Colonic mucosa (tissue), 4 donors: ENCODE measurements at places on chromosomes 1 and 21. TPM values are rescaled to one million over a fixed set of nuclear protein-coding genes. Genes with fewer than 3 reads are reported as not detected.
A peak's percentile ranks its signal among the peaks of the same experiment; 100 is the strongest.

DNA sequence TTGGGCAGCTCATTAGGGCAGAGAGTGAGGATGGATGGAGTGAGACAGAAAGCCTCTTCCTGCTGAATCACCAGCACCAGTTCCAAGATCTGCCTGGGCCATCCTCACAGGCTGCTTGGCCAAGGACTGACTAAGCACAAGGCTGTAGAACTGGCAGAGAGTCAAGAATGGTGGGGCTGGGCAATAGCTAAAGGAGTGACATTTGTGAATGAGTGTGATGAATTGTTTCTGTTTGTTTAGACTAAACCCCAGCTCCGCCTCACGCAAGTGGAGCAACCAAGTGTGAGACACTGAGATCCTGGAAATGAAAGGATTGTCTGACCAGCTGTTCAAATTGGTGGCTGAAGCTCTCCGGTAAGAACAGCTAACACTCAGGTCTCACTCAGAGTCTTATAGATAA lies 38.6 kb downstream of the BRINP2 start:
- peak; percentile 62 for DNase-seq

DNA sequence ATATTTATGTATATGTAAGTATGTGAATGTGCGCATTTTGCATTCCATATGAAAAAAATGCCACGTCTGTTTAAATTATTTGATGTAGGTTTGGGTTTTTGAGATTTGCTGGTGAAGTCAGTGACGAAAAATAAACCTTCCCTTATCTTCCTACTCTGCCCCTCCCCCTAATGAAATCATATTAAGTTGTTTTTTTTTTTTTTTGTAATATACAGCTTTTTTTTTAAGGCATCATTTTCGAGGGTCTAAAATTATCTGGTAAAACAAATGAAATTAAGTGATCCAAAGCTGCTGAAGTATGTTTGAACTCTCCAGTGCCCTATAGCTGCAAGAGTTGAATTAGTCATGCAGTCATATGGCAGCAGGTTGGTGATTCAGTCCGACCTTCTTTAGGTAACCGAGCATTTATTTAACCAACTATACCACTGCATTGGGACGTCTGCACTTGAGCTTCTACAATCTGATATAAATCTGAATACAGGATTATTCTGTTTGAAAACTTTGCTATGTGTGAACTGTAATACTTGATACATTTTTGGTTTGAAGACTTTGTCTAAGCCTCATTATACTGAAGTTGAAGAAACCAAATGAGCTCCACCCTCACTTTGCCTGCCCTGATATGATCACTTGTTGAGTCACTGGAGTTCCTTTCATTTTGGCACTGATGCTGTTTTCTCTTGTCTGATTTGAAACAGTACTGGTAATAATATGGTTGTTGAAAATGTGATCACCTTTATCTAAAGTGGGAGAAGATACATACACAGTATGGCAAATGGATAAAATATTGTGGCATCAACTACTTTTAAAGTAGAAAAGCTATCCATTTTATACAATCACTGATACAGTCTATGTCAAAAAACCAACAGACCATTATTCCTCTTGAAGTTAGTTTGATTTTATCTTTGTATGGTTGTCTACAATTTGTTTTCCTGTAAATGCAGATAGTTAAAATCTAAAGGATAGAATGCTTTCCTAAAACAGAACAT lies 11.7 kb downstream of the PDIK1L start:
- DNase-seq: no peak

- no peak for DNase-seq
Measured at GRCh38 chr1:92923664-92924063, 37.6 kb downstream of the DIPK1A start.

GRCh38 chr1:160406131-160406968 lies 6.0 kb downstream of the VANGL2 start:
- DNase-seq: peak; percentile 46

- DNase-seq: no peak
Measured at GRCh38 chr1:152026895-152027294, 9.9 kb downstream of the S100A11 start.

DNA sequence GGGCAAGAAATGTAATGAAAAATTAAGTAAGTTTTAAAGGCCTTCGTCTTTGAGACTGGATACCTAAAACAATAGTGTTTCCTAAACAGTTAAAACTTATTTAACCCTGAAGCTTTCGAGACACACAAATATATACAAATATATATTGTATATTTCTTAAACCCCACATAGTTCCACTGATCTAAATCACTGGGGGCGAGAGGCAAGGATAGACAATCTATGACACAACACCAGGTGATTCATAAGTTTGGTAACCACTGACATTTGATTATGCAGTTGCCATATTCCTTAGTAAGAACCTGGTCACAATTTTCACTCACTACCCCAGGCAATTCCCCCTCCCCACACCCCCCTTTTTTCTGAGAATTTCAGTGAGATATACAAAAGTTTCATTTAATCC lies 55.3 kb upstream of the BOLA1 start:
- peak; percentile 17 for DNase-seq

GRCh38 chr1:18174037-18174436 lies 66.4 kb downstream of the IGSF21 start:
- DNase-seq: no peak

DNA sequence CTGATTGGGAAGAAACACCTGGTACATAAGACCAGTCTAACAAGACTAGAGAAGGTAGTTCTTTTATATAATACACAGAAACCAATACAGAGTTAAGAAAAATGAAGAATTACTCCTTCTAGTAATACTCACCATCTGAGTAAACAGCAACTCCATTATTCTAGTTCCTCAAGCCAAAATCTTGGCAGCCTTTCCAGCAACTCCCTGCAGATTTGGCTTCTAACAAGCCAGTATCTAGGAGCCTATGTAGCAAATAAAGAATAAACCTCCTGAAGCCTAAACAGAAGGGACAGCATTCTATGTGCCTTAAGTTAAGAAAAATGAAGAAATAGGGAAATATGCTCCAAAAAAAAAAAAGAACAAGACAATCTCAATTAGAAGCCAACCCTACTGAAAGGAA lies 24.5 kb downstream of the ERO1B start:
- DNase-seq: no peak

GRCh38 chr1:61213245-61214011 lies 131.1 kb downstream of the NFIA start:
- no peak for DNase-seq

- DNase-seq: no peak
Measured at GRCh38 chr1:36570478-36571060, 87.9 kb upstream of the CSF3R start.

The ZNF697 gene
- total RNA-seq: 3.2 TPM

DNA sequence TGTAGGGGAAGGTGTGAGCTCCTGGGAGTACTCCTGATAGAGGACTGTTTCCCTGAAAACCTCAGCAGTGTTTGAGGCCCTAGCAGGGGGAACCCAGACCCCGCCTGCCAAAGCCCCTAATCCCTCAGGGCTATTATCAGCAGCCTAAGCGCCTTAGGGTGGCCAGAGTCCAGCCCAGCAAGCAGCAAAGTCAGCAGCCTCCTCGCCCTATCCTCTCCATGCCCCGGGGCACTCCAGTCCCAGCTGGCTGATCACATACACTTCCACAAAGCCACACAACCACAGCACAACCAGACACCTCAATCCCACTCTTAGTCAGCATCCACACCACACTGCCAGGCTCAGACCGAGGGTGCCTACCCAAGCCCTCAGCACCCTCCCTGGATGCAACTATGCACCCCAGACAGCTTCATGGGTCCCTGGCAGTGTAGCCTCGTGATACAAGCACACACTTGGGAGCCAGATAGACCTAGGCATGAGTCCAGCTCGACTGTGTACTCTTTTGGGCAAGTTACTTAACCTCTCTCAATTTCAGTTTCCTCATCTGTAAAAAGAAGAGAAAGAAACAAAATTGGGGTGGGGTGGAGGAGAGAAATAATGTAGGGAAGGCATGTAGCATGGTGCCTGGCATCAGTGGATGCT lies 7.1 kb downstream of the IGSF9 start:
- no peak for DNase-seq
